ENCODE measurements at places on chromosomes 2 and 18.

DNA sequence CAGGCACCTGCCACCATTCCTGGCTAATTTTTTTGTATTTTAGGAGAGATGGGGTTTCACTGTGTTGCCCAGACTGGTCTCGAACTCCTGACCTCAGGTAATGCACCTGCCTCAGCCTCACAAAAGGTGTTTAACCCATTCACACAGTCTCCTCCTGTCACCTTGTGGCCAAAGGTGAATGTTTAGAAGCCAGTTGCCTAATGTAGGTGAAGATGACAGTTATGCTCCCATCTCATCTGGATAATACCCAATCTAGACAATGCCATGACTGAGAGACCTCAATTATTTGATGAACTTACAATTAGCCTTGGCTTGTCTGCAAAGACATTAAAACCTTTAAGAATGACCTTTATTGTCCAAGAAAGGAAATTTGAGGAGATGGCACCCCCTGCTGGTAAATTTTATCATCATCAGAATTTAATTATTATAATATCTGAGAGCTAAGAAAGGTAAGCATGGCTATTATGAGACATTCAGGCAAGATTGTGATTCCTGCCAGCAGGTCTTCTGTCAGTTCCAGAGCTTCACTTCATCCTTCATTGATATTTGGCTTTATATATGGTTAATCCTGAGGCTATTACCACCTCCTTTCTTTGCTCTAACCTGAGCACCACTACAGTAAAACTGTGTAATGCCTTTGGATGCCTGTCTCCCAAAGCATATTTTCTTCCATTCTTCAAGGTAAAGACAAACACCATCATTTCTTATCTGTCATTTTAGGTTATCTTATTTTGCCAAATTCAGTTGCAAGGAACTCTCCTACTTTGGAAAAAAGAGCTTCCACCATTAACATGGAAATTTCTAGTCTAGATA, 117.6 kb downstream of the FAM124B start:
- peak; percentile 68 for DNase-seq

DNA sequence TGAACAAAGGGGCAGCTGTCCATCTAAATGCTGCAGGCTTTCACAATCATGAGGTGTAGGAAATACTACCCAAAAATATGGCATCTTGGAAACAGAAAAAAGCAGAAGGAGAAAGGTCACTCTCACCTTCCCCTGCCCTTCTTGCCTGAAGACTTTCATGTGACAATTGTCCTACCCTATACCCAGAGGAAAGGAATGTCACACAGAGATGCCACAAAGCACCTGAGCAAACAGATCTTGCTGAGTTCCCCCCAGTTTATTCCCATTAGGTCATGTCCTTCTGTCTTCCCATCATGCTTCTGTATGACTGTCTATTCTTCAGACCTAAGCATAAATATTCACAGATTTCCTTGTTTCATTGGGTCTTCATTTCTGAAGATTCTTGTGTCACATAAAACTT, 116.6 kb upstream of the MSH6 start:
- DNase-seq = no peak

- no peak for DNase-seq
Observed at GRCh38 chr2:23595601-23596251, 210.7 kb downstream of the KLHL29 start.

DNA sequence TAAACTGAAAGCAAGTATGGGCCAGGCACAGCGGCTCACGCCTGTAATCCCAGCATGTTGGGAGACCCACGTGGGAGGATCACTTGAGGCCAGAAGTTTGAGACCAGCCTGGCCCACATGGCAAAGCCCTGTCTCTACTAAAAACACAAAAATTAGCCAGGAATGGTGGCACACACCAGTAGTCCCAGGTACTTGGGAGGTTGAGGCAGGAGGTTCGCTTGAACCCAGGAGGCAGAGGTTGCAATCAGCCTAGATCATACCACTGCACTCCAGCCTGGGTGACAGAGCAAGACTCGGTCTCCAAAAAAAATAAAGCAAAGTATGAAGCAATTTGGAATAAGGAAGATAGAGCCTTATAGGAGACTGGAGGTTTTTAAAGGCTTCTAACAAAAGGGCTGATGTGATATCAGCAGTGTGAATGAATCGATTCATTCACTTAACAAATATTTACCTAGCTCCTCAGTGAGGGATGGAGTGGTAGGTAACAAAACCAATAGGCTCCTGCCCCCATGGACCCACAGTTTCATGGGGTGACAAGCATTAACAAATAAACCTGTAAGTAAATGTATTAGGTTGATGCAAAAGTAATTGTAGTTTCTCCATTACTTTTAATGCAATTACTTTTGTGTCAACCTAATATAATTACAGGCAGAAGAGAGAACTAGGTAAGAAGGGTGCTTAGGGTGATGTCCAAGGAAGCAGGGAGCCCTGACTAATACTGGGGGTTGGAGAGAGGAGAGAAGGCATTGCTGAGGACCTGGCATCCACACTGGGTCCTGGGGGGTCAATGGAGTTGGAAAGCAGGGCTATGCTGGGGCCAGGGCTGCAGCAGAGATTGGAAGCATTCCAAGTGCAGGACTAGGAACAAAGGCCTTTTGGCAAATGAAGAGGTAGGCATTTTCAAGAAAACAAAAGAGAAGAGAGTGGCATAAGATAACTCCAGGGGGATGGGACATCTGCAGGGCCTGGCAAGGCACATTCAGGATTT, 195.4 kb upstream of the ARL4C start:
- no peak for DNase-seq

- no peak for DNase-seq
Observed at GRCh38 chr2:3300224-3300995, 77.2 kb downstream of the EIPR1 start.

DNA sequence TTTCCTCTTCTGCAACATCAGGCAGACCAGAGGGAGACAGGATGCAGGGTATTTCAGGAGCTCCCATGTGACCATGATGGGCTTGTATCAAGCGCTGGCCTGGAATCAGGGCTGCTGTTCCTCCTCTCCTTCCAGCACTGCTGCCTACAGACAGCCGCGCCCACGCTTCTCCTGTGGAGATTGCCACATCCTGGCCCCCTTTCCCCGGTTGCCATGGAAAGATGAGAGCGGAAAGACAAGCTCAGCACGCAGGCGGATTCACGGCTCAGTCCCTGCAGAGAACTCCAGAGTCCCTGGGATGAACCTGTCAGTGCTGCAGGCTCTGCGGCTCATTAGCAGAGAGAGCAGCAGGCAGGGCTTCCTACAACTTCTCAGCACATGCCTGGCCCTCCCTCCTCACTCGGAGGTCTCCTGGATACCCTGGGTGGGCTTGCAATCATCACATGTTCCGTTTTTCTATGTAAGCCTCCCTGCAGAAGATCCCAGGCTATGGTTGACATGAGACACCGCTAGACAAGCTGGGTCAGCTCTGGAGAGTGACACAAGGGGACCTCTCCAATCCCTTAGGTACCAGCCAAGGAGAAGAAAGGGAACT, 497.8 kb upstream of the MYT1L start:
- DNase-seq = no peak

DNA sequence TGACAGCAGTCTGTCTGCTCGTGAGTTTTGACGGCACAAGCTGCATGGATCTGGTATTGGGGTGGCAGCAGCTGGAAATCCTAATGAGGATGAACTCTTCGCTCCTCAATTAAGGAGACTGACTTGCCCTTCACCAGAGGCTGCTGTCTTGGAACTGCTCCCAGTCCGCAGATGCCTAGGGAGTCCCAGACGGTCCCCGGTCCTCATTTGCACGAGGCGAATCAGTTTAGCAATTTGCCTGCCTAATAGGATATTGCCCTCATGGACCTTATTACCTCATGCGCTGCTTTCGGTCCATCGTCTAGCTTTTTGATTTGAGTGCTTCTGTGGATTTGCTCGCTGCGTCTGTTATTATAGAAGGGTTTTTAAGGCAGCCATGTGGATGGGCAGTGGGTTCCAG, 40.6 kb downstream of the ASAP2 start:
- no peak for DNase-seq

GRCh38 chr2:11617984-11618707, 51.8 kb downstream of the NTSR2 start:
- no peak for DNase-seq

- no peak for DNase-seq
Observed at GRCh38 chr2:128626760-128627511, 308.3 kb upstream of the HS6ST1 start.

Measured in hematopoietic multipotent progenitor cell treated with erythropoietin and hydrocortisone succinate and interleukin-3 and kit ligand, for 6 days (in vitro differentiated cells).